ENCODE measurements at places on chromosomes 5 and 9.

DNA sequence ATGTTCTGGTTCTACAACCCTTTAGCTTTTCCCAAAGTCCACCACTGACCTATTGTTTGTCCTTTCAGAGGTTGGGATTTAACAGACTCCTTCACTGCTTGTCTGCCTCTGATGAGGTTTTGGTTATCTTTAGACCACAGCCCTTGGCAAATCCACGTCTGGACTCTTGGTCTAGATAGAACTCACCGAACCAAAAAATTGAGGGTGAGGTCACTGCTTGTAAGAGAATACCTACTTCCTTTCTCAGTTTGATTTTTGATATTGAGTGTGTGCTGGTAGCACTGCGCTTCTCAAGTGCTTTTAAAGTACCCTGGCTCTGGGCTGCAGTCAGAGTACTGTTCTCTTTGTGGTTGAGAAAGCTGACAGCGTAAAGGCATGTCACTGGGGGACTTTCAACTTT lies 61.7 kb downstream of the JMY start:
- DNase-seq, result no peak

DNA sequence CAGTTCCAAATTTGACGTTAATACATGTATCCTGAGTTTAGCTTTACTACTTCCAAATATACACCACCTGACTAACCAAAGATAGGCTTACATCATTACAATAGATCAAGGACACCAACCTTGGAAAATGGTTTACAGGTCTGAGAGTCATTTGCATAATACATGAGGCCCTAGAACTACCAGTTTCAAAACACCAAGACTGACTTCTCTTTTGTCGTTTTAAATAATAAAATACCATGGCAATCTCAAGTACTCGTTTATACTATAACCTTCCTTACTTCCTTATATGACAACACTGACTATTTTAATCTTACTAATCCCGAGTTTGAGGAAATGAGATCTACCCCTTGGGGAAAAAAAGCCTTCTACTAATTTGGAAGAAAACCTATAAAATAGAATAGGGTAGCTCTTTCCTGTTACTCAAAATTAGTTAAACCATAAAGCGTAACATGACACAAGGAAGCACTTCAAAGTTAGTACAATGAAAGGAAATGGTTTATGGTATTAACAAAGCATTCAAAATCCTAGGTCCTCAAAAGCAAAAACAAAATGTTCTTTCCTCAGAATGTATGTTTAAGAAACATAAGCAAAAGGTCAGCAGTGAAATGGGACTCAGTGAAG lies 42.1 kb downstream of the UBQLN1 start:
- no peak for DNase-seq

DNA sequence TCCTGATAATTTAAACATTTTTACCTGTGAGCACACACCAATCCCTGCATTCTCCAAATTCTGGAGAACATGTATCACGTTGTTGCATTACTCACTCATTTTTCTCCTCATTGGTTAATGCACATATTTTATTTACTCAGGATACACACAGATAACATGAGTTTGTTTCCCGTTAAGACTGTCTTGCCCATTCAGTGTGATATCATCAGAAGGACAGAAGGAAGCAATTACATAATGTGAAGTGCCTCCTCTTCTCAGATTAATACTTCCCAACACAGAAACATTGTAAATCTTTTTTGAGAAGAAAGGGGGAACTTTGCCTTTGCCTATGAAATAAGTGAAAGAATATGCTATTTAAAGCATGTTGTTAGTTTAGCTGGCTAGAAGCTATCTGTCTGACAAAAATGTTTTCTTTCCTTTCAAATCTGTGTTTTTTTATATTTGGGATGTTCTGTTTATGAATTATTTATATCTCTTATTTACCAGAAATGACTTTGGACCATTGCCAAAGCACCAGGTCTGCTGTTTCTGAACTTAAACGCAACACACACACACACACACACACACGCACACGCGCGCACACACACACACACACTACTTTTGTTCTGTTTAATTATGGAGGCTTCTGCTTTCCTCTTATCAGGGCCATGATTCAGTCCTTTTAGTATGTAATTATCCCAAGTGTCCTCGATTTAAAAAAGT lies 186.5 kb downstream of the CHSY3 start:
- DNase-seq, result no peak

- DNase-seq, result no peak
Measured at GRCh38 chr9:132546148-132547051, 36.0 kb upstream of the BARHL1 start.

DNA sequence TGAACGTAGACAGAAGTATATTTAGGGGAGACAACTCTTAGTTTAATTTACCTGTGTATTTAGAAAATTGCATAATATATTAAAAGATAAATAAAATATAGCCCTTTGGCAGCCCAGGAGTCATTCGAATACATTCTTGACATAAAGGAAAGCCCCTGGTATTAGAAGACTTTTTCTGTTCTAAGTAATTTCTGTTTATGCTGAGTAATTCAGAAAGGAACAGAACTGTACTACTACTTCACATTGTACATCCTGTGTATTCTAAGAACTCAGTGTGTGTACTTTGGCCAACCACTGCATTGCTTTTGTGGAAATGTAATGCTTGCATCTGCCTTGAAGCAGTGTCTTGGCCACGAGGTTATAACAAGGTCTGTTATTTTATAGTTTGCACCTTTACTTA lies 136.4 kb downstream of the KDM4C start:
- no peak for DNase-seq

DNA sequence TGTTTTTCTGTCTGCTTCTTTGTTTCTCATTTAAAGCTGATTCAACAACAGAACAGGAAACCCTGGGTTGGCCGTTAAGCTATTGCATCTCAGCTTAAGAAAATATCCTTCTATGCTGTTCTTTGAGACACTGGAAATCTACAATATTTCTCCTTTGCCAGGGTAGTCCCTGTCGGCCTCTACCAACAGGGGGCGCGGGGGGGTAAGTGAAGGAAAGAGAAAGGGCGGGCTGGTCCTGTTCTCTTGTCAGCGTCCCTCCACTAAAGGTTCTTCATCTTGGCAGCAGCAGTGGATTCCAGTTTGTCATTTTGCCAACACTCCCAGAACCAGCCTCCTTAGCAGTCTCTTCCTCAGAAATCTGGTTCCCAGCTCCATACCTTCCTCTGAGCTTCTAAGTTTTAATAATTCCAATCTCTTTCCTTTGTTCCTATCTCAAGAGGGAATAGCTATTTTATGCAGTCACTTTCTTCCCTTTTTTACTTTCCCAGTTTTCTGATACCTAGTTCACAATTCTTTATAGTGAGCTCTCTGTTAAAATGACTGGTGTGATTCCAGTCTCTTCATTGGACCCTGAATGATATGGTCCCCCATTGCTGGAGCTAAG lies 222.3 kb downstream of the GLIS3 start:
- DNase-seq, result no peak

GRCh38 chr5:27472000-27472763 lies 433.8 kb upstream of the CDH9 start:
- no peak for DNase-seq

GRCh38 chr9:95852059-95853032 lies 23.1 kb upstream of the ERCC6L2 start:
- DNase-seq, result no peak

GRCh38 chr5:8650186-8650585 lies 781.2 kb downstream of the MTRR start:
- no peak for DNase-seq

DNA sequence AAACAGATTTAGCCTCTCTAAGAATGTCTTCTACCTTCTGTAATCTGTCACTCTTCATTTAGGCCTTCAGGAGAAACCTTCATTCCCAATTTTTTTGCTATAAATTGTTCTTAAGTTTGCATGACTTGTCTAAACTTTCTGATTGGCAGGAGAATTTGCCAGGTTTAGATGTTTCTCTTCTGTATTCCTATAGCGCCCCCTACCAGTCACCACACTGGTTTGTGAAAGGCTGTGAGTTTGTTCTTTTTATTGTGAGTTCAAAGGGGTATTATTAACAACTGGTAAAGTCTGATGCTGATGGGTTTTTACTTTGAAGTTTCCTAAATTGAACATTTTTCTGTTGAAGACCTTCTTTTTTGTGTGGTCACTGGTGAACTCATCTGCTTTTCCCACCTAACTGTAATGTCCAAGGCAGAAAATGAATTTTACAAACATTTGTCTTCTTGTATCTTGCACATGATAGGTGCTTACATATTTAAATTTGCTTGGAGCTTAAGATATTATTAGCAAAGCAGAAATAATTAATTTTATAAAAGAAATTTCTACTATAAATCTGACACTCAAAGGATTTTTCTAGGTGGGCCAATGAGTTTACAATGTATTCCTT lies 18.4 kb upstream of the F2RL2 start:
- peak; percentile 45 for DNase-seq

DNA sequence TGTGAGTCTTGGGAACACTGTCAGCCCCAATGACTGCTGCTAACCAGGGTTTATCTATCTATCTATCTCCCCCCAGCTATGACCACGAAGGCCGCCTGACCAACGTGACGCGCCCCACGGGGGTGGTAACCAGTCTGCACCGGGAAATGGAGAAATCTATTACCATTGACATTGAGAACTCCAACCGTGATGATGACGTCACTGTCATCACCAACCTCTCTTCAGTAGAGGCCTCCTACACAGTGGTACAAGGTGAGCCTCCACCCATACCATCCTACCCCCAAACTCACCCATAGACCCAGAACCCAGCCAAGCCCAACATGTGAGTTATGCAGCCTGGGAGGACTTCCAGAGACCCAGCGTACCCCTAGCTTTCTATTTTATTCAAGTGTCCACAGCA lies 65.4 kb upstream of the WWC1 start:
- DNase-seq, result no peak

GRCh38 chr9:136653323-136654079 lies 9.2 kb upstream of the EGFL7 start:
- DNase-seq, result no peak

DNA sequence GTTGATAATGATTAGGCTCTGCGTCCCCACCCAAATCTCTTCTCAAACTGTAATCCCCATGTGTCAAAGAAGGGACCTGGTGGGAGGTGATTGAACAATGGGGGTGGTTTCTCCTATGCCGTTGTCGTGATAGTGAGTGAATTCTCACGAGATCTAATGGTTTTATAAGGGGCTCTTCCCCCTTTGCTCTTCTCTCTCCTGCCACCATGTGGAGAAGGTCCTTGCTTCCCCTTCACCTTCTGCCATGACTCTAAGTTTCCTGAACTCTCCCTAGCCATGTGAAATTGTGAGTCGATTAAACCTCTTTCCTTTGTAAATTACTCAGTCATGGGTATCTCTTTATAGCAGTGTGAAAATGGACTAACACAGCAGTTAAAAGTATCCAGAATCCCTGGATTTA lies 715.2 kb upstream of the DMAC1 start:
- no peak for DNase-seq

GRCh38 chr5:120162321-120162720 lies 301.8 kb upstream of the PRR16 start:
- DNase-seq, result no peak

DNA sequence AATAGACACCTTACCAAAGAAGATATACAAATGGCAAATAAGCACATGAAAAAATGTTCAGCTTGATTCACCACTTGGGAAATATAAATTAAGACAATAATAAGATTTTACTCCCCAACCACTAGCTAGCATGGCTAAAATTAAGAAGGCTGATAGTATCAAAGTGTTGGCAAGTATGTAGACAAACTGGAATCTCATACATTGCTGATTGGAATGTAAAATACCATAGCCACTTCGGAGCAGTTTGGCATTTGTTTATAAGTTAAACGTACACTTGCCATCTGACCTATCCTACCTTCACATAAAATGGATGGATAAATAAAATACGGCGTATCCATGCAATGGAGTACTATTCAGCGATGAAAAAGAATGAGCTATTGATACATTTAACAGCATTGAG lies 129.2 kb downstream of the ZNF462 start:
- DNase-seq, result no peak

GRCh38 chr9:128102861-128103588 lies 24.5 kb downstream of the PTGES2 start:
- no peak for DNase-seq

- no peak for DNase-seq
Measured at GRCh38 chr5:2756211-2757152, 5.0 kb upstream of the IRX2 start.

- no peak for DNase-seq
Measured at GRCh38 chr9:120435091-120435490, 144.9 kb downstream of the CDK5RAP2 start.

GRCh38 chr9:13088720-13089427 lies 190.6 kb downstream of the MPDZ start:
- no peak for DNase-seq

DNA sequence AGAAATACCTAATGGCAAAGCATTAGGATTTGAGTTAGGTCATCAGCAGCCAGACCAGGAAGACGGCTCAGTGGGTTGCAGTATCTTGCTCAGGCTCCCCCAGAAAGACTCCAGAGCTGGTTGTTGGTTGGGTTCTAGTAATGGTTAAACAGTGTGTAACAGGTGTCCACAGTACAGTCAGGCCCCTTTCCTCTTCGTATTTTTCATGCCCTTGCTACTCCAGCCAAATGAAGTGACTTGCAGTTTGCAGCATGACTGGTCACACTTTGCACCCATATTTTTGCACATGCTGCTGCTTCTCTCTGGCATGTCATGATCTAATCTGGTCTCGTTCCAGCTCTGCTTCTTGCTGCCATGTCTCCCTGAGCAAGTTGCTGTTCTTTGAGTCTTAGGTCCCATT lies 60.6 kb upstream of the TRPC7 start:
- no peak for DNase-seq

DNA sequence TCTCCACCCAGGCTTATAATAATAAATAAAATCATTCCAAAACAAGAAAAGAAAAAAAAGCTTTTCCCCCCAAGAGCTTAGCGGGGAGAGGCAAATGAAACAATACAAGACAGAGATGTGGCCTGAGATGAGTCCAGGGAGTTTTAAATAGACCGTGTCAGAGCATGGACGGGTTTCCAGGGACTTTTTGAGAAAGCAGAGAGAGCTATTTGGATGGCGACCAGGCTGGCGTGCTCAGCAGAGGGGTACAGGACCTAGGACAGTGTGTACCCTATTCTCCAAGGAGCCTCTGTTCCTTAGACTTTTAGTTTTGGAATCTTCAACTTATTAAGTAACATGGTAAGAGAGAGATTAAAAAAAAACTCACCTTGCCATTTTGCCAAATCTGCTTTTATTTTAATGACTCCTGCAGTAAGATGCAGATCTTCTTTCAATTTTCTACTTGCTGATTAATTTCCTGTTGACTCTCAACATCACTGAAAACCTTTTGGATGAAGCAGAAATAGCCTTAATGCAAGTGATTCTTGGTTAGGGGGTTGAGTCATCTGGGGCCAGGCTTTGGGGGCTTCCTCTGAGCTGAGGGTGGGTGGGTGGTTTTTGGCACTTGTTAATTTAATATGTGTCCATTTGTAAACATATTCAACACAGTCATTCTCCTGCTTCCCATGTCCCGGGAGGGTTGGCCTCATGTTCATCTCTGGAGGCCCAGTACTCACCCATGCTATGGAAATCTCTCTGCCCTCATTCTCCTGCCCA lies 49.6 kb upstream of the OSMR start:
- no peak for DNase-seq

DNA sequence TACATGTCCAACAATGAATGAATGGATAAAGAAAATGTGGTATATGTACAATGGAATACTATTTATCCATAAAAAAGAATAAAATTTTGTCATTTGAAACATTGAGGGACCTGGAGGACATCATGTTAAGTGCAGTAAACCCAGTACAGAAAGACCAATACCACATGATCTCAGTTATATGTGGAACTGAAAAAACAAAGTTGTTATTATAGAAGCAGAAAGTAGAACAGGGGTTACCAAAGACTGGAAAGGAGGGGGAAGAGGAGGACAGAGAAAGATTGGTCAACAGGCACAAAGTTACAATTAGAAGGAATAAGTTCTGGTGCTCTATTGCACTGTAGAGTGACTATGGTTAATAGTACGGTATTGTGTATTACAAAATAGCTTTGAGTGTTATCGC lies 233.8 kb downstream of the SEMA6A start:
- no peak for DNase-seq

All from stimulated activated naive CD4-positive, alpha-beta T cell treated with Interleukin-2 at 50 U/mL for 16 hours (primary cell).